GM23248 (cell line): ENCODE measurements at places on chromosomes 13 and 19. TPM values are rescaled to one million over a fixed set of nuclear protein-coding genes. Genes with fewer than 3 reads are reported as not detected.
A peak's percentile ranks its signal among the peaks of the same experiment; 100 is the strongest.

Gene TARM1
- total RNA-seq: not detected in 2 replicates

DNA sequence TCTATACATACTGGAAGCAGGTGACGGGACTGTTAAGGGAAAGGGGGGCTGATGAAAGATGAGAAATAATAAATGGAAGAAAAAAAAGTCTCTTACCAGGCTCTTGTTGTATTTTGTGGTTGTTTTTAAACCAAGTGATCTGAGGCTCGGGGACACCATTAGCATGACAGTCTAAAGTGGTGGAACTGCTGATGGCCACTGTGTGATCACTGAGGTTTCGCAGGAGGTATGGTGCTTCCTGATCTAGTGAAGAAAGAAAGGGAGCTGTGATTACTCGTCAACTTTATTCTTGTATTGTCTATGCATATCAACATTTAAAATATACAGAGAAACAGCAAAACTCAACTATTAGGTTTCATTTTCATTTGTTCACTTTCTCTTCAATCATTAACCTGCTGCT lies 110.1 kb downstream of the FLT1 start:
- no peak for DNase-seq

GRCh38 chr13:76035711-76036110 lies 399.6 kb downstream of the LMO7 start:
- DNase-seq: no peak

DNA sequence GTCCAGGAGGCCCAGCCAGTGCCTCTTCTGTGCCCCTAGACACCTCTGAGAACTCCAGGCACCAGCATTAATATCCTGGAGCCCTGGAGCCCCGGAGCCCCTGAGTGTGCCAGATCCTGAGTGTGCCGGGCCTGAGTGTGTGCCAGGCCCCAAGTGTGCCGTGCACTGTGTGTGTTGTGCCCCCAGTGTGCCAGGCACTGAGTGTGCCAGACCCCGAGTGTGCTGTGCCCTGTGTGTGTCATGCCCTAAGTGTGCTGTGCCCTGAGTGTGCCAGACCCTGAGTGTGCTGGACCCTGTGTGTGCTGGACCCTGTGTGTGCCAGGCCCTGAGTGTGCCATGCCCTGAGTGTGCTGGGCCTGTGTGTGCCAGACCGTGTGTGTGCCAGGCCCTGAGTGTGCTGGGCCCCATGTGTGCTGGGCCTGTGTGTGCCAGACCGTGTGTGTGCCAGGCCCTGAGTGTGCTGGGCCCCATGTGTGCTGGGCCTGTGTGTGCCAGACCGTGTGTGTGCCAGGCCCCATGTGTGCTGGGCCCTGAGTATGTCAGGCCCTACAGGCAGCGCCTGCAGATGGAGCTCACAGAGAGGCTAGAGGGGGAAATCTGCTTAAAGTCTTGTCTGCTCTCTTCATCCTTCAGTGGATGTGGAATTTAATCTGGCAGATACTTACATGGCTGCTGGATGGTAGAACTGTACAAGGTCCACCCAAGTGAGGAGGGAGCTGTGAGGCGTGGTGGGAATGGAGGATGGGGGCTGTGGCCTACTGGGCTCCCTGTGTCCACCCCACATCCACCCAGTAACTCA lies 53.9 kb downstream of the C13orf46 start:
- no peak for DNase-seq

Gene NCR1
- total RNA-seq: not detected in 2 replicates

Gene GARIN5A
- total RNA-seq: not detected in 2 replicates

- no peak for DNase-seq
Observed at GRCh38 chr13:22090106-22090505, 419.2 kb downstream of the FGF9 start.

GRCh38 chr13:99357941-99358340 lies 50.7 kb upstream of the GPR183 start:
- no peak for DNase-seq

Gene S1PR4
- total RNA-seq: not detected in 2 replicates

Gene ELANE
- total RNA-seq: 1.4 TPM in 1 of 2 replicates, not detected in the other

Gene FFAR1
- not detected in 2 replicates for total RNA-seq

DNA sequence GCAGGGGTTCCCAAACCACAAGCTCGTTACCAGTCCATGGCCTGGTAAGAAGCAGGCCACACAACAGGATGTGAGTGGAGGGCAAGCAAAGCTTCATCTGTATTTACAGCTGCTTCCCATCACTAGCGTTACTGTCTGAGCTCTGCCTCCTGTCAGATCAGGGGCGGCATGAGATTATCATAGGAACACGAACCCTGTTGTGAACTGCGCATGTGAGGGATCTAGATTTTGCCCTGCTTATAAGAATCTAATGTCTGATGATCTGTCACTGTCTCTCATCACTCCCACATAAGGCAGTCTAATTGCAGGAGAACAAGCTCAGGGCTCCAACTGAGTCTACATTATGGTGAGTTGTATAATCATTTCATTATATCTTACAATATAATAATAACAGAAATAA lies 677.4 kb upstream of the SLITRK6 start:
- no peak for DNase-seq

Gene CGB2
- not detected in 2 replicates for total RNA-seq

Gene CD177
- total RNA-seq: 0.32 and 1.1 TPM in 2 replicates

Gene C3
- total RNA-seq: 3.1 and 5.6 TPM in 2 replicates

Gene ZNF382
- total RNA-seq: 7.1 and 11.1 TPM in 2 replicates

GRCh38 chr19:3099347-3100145 lies 5.4 kb downstream of the GNA11 start:
- DNase-seq: no peak

- peak; percentile 5 for DNase-seq
Observed at GRCh38 chr13:21426238-21426637, 32.9 kb downstream of the ZDHHC20 start.

Gene SLC25A30
- 4.3 and 10.2 TPM in 2 replicates for total RNA-seq

Gene NALCN
- 3.6 and 3.9 TPM in 2 replicates for total RNA-seq

Gene C5AR1
- 0.51 TPM in 1 of 2 replicates, not detected in the other for total RNA-seq

DNA sequence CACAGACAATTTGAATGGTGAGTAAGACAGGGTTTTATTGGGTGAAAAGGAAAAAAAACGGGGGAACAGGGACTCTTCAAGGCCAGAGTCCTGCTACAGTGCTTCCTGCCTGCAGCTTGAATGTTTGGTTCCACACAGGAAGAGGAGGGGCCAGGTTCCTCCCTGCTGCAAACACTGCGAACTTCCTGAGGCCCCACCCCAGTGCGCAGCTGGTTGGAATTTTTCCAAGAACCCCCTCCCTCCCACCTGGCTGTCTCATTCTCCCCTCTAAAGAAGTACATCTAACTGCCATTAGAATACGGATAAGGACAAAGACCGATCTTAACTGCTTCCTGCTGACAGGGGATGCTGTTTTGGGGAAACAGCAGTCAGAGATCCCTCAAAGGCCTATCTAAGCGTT lies 184.9 kb downstream of the GGACT start:
- DNase-seq: no peak

Gene CYP2A6
- total RNA-seq: not detected in 2 replicates

Gene PIP5K1C
- total RNA-seq: 34.0 and 43.1 TPM in 2 replicates

- no peak for DNase-seq
Observed at GRCh38 chr19:496112-496665, at the start of gene MADCAM1. Gene MADCAM1, plus strand, starts transcription at chr19:496486. Its CDS starts 14 bp downstream, at chr19:496500.

Gene TNFSF13B
- 0.13 and 2.5 TPM in 2 replicates for total RNA-seq

GRCh38 chr13:83879431-83880171 lies 2.7 kb downstream of the SLITRK1 start:
- peak; percentile 12 for DNase-seq

Gene KLHL1
- total RNA-seq: not detected in 2 replicates

DNA sequence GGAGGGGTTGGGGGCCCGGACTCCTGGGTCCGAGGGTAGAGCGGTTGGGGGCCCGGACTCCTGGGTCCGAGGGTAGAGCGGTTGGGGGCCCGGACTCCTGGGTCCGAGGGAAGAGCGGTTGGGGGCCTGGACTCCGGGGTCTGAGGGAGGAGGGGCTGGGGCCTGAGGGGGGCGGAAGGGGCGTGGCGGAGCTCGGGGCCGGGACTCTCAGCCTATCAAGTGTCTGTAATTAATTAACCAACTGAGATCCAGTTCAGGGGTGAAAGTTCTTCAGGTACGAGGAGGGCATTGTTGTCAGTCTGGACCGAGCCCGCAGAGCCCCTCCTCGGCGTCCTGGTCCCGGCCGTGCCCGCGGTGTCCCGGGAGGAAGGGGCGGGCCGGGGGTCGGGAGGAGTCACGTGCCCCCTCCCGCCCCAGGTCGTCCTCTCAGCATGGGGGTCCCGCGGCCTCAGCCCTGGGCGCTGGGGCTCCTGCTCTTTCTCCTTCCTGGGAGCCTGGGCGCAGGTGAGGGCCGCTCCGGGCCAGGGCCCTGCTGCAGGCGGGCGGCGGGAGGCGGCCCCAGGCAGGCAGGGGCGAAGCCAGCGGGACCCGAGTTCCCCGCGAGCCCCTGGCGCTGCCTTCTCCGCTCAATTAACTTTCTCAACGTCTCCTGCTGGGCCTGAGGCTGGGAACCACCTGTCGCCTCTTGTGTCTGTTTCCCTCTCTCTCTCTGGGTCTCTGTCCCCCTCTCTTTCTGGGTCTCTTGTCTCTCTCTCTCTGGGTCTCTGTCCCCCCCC lies 697 bp downstream of the FCGRT start:
- DNase-seq: peak; percentile 47

Gene TYROBP
- not detected in 2 replicates for total RNA-seq

DNA sequence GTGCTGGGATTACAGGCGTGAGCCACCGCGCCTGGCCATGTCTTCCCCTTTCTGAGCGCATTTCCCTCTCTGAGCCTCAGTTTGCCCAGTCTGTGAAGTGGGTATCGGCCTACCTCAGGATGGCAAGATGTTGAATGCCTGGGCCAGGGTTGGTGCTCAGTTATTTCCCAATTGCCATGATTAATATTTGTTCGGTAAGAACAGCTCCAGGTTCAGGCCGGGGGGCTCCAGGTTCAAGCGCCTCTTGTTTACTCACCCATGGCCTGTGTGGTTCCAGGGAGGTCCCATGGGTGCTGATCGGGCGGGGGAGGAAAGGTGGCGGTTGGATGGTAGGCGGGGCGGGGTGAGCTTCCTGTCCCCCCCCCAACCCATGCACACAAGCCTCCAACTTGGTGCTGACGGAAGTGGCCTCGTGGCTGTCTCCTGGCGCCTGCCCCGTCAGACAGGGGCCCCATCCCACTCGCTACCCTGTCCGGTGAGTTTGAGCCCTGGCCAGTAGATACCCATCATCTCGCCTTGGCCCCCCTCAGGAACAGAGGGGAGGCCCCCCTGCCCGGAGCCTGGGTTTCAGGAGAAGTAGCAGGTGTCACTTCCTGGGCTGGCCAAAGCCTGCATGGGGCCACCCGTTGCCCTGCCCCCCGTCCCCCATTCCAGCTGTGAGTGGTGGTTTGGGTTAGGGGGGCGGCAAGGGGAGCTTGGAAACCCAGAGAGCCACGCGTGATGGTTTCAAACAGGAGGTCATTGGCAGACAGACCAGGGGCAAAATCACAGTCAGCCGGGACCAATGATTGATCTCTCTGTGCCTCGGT lies at the start of gene FCHO1:
TSS of gene FCHO1 (plus strand) at position 375 of the 809 bp plus-strand sequence. CDS start 3,688 bp downstream, outside the sequence.
- no peak for DNase-seq

DNA sequence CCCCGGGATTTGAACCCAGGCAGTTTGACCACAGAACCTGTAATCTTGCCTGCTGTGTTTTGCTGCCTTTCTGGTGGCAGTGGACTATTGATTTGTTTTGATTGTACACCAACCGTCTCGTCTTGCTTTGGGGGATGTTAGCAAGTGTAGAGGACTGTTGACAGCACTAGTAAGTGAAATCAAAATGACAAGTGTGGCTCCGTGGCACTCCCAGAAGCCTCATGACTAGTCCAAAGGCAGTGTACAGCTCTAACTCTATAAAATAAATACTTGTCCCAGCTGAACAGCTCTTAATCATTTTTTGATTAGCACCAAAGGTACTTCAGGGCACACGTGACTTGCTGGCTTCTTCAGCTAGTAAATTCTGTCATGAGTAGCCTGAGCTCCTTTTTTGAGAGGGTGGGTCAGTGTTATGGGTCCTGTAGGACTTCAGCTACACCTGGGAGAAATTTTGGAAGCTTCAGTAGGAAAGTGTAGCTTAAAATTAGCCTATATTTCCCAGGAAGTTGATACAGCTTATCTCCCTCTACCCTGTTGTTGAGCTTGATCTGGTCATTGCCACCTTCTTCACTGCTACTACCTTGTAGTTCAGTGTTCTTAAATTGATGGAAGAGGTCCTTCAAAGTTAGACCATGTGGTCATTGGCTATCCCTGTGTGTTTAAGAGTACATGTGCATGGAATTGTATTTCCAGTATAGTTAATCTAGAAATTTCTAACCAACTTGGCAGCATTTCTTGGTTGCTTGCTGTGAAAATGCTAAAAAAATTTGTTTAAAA lies 15.1 kb downstream of the TM9SF2 start:
- no peak for DNase-seq

- peak; percentile 66 for DNase-seq
Observed at GRCh38 chr19:51097166-51097738, 11.0 kb downstream of the CTU1 start.
